Hindlimb muscle (tissue), 1 donor: ENCODE measurements at places on chromosomes 12 and 14.
A peak's percentile ranks its signal among the peaks of the same experiment; 100 is the strongest.

GRCh38 chr12:29072631-29073030 lies 76.4 kb upstream of the FAR2 start:
- no peak for DNase-seq

GRCh38 chr14:38716926-38717325 lies 386.1 kb downstream of the SEC23A start:
- no peak for DNase-seq

- DNase-seq = no peak
Measured at GRCh38 chr12:64528616-64529015, 76.7 kb downstream of the TBK1 start.

DNA sequence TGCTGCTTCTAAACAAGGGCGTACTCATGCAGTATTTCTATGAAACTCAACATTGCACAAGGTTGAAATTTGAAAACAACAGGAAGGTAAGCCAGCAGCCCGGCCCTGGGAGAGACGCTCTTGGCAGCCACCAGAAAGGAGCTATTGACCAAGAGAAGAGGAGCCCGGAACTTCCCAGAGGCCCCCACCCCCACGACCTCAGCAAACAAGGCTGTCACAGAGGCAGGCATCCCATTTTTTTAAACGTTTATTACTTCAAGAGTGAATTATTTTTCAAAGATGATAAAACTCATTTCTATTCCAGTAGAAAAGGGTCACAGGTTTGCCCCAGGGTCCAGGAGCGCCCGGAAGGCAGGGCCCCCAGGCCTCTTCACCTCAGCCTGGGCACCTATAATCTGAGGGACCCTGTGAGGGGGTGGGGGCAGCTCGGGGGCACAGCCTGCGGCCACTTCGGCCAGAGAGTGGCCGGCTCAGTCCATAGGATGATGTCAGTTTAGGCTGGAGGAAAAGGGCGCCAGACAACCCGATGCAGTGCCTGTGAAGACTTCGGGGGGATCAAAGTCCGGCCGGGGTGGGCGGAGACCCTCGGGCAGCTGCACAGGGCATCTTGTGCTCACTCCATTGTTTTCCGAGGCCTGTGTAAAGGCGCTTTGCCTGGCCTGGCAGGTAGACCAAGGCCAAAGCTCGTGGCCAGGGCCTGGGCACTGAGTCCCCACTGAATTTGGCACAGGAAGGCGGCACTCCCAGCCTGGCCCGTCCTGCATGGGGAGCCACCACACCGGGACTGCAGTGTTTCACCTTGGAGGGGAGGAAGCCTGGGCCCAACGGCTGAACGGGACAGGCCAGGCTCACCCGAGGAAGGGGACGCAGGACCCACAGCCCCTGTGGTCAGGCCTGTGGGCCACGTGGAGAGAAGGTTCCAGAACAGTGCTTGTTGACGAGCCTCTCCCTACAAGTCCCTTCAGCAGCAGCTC lies 86.0 kb downstream of the SCARB1 start:
- DNase-seq = no peak

DNA sequence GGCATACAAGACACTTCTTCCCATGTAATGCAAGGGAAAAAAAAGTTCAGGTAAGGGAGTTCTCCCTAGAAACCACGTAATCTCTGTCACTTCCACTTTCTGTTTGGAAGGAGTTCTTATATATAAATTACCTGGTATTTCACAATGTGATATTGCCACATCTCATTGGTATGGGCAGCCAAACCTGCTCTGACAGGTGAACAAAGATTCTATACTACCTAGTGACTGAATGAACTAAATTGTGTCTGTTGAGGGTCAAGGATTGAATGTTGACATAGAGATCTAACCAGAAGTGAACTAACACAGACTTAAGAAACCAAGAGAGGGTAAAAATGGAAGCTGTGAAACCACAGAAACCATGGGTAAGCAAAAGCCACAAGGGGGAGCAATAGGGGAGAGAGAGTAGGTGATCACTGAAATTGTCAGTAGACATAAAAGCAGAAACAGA lies 161.3 kb downstream of the RPL10L start:
- DNase-seq = no peak

GRCh38 chr12:33383503-33383902 lies 56.1 kb downstream of the SYT10 start:
- no peak for DNase-seq

GRCh38 chr12:128600886-128601285 lies 222.9 kb downstream of the SLC15A4 start:
- DNase-seq = peak; percentile 38

DNA sequence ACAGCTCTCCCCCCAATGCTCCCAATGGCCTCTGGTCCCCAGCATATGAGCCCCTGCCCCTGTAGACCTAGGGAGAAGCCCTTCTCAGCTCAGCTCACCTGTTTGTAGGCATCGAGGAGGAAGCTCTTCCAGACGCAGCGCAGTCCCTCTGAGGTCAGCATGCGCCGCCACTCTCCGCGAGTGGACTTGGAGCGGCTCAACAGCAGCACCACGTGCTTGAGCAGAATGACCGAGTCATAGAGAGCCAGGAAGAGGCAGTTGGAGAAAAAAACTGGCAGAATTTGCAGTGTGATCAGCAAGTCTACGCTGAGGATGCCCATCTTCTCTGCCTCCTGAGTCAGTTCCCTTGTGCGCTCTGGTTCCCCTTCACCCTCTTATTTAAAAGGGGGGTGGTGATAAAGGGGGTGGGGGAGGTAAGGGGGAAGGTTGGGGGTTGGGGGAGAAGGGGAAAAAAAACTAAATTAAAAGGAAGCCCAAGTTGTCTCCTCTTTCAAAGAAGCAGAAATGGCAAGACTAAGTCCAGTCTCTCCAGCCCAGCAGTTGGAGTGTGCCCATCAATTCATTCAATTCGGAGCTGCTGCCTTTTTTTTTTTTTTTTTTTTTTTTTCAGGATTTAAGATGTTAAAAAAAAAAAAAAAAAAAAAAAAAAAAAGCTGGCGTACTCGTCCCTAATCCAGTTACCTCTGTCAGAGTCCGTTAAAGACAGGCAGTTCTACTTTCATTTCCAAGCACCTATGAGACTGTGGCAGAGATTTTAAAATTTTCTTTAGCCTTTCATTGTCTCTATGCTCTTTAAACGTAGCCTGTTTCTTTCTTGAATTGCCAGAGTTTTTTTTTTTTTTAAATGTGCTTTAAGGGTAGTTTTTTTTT lies at the start of gene DIO2:
DIO2 (minus strand) TSS at position 352 of the 870 bp plus-strand sequence; CDS start at position 320, 32 bp downstream.
- DNase-seq = peak; percentile 8

- no peak for DNase-seq
Measured at GRCh38 chr12:65565601-65566560, 258.4 kb upstream of the HMGA2 start.

GRCh38 chr14:101074196-101075024 lies 170.9 kb upstream of the RTL1 start:
- no peak for DNase-seq

GRCh38 chr12:78418919-78419318 lies 445.7 kb upstream of the SYT1 start:
- DNase-seq = peak; percentile 8

DNA sequence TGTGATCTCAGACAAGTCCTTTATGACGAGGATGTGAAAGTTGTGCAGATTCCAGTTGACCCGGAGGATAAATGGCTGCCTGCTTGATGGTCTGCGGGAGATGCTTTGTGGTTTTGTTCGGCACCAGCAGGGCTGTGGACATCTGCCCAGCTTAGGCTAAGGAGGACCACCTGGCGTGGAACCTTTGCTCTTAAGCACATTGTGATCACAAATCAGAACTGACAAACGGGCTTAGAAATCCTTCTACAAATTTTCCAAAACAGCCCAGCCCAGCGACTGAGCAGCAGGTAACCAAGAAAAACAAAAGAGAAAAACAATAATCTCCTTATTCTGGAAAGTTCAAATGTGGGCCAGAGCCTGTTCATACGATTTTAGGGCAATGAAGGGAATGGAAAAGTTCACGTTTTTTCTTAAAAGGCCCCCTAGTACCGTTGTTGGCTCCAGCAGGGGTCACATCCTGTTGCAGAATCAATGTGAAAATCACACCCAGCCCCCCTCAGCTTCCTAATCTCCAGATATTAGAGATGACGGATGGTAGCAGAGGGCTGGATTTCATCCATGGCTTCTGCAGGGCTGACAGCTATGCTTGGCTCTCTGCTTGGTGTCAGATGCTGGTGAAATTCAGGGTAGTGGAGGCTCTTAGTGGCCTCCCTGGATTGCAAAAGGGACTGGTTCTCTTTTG lies 81.1 kb upstream of the RFLNA start:
- DNase-seq = no peak

- no peak for DNase-seq
Measured at GRCh38 chr14:33127531-33127930, 188.9 kb downstream of the NPAS3 start.

- DNase-seq = no peak
Measured at GRCh38 chr12:55736780-55737580, 5.9 kb upstream of the GDF11 start.

DNA sequence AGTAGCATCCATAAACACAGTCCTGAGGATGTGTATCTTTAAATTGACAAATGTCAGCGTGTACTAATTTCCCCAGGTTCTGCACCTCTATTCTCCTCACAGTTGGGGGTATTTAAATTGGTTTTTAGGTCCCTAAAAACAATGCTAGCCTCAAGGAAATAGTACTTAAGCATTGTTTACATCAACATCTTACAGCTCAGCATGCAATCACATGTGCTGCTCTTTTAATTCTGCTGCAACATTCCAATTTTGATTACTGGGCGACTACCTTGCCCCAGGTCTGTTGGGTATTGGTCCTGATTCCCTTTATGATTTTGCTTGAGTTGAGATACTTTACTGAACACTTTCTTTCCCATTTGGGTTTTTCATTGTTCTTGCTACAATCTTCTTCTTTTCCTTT lies 616.6 kb downstream of the CCER1 start:
- DNase-seq = no peak

- no peak for DNase-seq
Measured at GRCh38 chr14:31867570-31867969, 209.5 kb upstream of the ARHGAP5 start.

DNA sequence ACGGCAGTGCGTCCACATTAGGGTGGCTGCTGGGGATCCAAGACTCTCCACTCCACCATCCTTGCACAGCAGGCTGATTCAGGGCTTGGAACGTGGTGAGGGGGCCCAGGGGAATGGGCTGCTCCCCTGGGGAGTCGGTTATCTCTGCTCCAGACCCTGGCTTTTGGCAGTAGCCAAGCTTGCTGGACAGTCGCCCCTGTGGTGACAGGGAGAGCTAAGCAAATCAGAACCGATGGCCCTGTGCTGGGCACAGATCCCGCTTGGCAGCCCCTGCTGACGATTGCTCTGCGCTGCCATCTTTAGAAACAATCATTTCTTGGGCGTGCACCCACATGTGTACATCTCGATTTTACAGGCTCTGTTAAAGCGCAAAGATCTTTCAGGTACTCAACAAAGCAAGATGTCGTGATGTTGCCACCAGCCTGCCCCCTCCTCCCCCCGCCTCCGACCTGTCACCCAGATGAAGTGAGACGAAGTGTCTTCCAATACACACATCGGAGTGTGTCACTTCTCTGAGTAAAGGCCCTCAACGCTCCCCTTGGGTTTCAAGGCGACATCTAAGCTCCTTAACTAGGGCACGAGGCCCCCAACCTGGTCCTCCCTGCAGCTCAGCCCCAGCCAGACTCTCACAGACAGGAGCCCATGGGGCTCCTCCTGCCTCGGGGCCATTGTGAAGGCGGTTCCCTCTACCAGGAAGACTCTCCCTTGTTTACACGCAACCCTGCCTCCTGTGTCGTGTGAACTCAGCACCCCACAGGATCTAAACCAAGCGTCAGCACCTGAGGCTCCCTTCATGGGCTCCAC lies 55.6 kb downstream of the PITPNM2 start:
- no peak for DNase-seq

DNA sequence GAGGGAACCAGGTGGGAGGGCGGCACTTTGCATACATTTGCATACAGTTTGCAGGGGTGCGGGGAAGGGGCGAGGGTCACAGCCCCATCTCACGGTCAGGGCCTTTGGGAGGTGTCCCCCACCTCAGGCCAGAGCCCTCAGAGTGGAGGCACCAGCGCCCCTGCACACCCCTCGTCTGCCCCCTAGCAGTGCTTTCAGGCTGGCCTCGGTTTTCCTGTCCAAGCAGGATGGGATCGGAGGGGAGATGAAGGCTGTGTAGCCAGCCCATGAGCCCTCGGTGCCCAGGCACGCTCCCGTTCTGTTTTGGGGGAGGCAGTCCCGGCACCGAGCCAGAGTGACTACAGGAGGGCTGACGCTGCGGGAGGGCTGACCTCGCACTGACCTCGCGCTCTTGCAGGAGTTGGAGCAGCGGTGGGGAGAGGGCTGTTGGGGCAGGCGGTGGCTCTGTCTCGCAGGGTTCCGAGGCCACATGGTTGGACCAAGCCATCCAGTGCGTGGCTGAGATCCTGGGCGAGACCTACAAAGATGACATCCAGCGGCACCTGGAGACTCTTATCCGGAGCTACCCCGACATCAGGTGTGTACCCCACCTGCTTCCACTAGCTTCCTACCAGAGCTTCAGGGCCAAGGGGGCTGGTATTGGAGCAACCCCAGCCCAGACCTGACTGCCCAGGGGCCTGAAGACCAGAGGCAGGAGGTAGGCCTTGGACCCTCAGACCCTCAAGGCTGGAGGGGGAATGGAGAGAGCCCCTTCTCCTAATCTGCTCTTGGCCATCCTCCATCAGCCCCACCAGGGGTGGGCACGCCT lies 13.6 kb downstream of the EXOC3L4 start:
- no peak for DNase-seq

- no peak for DNase-seq
Measured at GRCh38 chr14:36901861-36902260, 240.2 kb downstream of the PAX9 start.
